ENCODE measurements at places on chromosomes 12 and 14.

- DNase-seq, result peak; percentile 70
Measured at GRCh38 chr14:32940066-32940651, 1.5 kb downstream of the NPAS3 start.

DNA sequence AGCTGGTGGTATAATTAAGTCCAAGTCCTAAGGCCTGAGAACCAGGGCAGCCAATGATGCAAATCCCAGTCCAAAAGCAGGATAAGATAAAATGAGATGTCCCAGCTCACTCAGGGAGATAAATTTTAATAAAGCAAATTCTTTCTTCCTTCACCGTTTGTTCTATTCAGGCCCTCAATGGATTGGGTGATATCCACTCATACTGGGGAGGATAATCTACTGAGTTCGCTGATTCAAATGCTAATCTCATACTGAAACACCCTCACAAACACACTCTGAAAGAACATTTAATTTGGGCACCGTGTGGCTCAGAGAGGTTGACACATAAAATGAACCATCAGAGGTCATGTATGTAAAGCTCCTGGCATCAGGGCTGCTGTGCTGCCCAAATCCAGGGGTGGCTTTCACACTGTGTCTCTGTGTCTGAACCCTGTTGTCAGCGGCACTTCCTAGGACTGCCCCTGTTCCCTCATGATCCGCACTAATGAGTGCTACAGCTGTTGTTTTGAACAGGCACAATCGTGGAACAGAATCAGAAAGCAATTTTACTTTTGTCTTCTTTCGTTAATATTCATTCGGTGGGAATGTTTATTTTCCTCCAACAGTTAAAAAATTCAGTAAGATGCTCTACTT lies 428.5 kb upstream of the FBXO33 start:
- DNase-seq, result no peak

DNA sequence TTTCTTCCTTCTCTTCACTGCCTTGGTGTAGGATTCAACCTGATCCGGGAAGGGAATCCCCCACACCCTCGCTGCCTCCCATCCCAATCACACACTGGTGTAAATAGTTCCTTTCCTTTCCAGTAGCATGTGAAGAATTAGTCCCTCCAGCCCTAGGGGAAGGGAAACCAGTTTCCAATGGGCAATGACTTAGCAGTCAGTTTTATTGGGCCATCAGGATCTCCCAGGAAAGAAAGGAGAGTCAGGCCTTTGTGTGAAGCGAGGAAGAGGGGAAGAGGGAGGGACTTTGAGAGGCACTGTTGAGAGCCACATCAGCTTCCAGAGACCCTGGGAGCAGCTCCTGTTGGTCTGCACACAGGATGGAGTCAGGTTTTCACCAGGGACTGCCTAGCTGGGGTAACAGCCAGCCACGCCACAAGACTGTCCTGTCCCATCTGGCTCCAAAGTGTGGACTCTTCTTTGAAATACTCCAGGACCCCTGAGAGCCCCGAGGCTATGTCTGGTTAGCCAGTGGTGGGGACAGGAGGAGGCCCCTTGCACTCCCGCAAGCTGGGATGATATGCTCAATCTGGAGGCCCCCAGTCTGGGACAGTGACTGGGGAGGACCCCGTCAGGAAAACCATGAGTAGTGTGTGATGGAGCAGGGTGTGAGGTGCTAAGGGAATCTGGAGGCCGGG lies 27.9 kb downstream of the MOAP1 start:
- DNase-seq, result no peak

DNA sequence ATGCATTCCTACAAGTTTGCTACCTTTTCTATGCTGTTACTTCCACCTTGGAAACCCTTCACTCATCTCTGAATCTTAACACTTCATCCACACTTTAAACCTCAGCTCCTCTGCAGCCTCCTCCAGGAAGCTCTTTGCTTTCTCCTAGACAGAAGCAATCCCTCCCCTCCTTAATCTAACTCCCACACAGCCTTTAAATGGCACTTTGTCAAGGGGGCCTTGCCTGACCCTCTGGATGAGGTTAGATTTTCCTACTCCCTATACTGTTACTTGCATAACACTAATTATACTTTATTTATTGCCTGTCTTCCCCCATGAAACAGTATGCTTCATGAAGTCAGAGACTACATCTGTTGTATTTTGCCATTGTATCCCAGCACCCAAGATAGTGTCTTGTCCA lies 394.6 kb downstream of the MED13L start:
- no peak for DNase-seq

GRCh38 chr14:71776471-71777360 lies 155.5 kb upstream of the RGS6 start:
- DNase-seq, result no peak

DNA sequence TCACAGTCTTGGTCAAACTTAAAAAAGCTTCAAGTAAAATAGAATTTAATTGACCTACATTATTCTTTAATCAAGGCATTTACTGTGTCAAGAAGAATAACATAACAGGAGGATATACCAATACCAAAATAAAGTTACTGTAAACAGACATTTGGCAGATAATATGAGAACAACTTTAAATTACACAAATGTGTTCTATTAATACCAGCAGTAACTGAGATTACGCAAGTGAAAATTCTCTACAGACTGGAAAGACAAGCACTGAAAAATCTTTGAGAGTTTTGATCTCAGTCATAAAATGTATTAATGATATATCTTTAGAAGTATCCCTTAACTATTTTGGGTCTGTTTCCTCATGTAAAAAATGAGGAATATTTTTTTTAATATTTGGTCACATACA lies 169.2 kb upstream of the SOX5 start:
- DNase-seq, result no peak

GRCh38 chr12:14810953-14811483 lies 3.0 kb downstream of the SMCO3 start:
- no peak for DNase-seq

- DNase-seq, result no peak
Measured at GRCh38 chr12:8089716-8090115, 7.6 kb downstream of the NECAP1 start.

GRCh38 chr12:123036466-123037285 lies 56.2 kb downstream of the ARL6IP4 start:
- DNase-seq, result no peak

- DNase-seq, result no peak
Measured at GRCh38 chr14:61502459-61503093, 181.2 kb downstream of the PRKCH start.

- DNase-seq, result no peak
Measured at GRCh38 chr12:62832027-62832426, 102.9 kb downstream of the PPM1H start.

DNA sequence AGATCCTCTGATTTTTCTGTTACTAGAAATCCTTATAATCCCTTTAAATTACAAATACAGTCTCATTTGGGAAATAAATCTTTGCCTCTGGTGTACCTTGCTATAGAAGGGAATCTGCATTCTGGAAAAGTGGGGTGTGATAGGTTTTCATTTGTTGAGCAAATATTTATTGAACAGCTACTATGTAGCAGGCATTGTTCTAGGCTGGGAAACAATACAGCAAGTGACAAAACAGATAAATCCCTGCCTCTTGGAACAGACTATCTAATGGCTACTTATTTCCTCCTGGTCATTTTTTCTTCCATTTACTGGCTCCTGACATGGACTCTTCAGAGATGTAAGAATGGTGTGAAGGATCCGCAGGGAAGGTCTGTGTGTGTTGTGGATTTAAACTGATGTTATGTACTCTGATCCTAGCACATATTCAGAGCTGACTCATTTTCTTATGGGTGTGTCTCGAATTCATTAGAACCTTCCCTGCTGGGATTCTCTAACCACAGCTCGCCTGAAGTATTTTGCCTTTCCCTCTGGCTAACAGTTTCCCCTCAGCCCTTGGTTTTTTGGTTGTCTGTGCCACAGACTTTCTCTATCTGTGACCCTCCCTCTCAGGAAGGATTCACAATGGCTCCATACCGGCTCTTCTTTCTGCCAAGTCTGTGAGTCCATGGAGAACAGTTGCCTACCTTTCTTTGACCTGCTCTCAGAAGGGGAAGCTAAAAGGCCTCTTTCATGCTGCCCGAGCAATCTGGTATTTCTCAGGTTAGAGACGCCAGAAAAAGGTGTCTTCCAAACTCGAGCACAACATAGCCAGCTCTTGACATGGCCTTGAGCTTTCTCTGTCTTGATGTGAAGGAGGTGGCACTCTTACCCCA lies 53.7 kb downstream of the TMTC2 start:
- no peak for DNase-seq

- DNase-seq, result no peak
Measured at GRCh38 chr14:32361674-32362073, 32.6 kb downstream of the AKAP6 start.
